ENCODE measurements at places on chromosomes 6 and 20. TPM values are rescaled to one million over a fixed set of nuclear protein-coding genes. Genes with fewer than 3 reads are reported as not detected.
A peak's percentile ranks its signal among the peaks of the same experiment; 100 is the strongest.

Gene CAP2
- 0.89 TPM for polyA plus RNA-seq

Gene CASS4
- polyA plus RNA-seq = 0.70 TPM

Gene C20orf204
- 0.91 TPM for polyA plus RNA-seq

Gene LZTS3
- 17.3 TPM for polyA plus RNA-seq

Gene TFAP2B
- polyA plus RNA-seq = not detected

Gene SYNDIG1
- 1.9 TPM for polyA plus RNA-seq

Gene EPPIN
- polyA plus RNA-seq = not detected

Gene GPX5
- not detected for polyA plus RNA-seq

- no peak for DNase-seq
- peak overlapping the region; percentile 91 for H3K27ac ChIP-seq
- H3K4me1 ChIP-seq = peaks cover 31% of the 10 kb centered on the region
- H3K4me3 ChIP-seq = peak overlapping the region; percentile 74
Measured at GRCh38 chr6:30913721-30914075, 340 bp upstream of the VARS2 start.

- no peaks in the 10 kb centered on the region for H3K36me3 ChIP-seq
- no peak for DNase-seq
- H3K27me3 ChIP-seq = no peaks in the 10 kb centered on the region
- H3K27ac ChIP-seq = no peak overlapping the region
- no peaks in the 10 kb centered on the region for H3K4me1 ChIP-seq
Measured at GRCh38 chr6:37225350-37226169, 32.0 kb upstream of the TBC1D22B start.

GRCh38 chr6:7770111-7770510, 44.2 kb downstream of the BMP6 start:
- DNase-seq = no peak
- no peak overlapping the region for H3K27ac ChIP-seq

GRCh38 chr20:8272766-8273165, 140.7 kb downstream of the PLCB1 start:
- no peak overlapping the region for H3K4me3 ChIP-seq
- H3K4me1 ChIP-seq = no peaks in the 10 kb centered on the region
- H3K27ac ChIP-seq = peak overlapping the region; percentile 37
- DNase-seq = no peak
- no peaks in the 10 kb centered on the region for H3K27me3 ChIP-seq
- no peaks in the 10 kb centered on the region for H3K36me3 ChIP-seq

DNA sequence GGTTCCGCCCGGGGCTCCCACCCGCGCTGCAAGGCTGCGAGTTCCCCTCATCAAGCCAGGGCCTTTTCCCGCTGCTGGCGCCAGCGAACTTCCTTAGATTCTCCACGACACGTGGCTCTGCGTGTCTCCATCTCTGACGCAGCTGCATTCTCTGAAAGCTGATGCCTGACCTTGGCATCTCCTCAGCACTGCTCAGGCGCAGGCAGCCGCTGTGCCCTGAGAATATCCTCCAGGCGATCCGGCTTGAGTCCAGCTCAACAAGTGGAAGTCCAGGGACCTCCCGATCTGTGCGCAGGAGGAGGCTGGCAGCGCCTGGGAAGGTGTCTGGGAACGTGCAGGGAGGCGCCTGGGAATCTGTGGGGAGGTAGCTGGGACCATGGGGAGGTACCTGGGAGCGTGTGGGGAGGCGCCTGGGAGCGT, 171.2 kb upstream of the THBS2 start:
- no peaks in the 10 kb centered on the region for H3K36me3 ChIP-seq
- H3K4me3 ChIP-seq = no peak overlapping the region
- no peaks in the 10 kb centered on the region for H3K4me1 ChIP-seq
- H3K27me3 ChIP-seq = no peaks in the 10 kb centered on the region
- DNase-seq = no peak

- H3K27me3 ChIP-seq = no peaks in the 10 kb centered on the region
- no peak for DNase-seq
- H3K4me1 ChIP-seq = peaks cover 25% of the 10 kb centered on the region
- H3K4me3 ChIP-seq = no peak overlapping the region
- no peaks in the 10 kb centered on the region for H3K36me3 ChIP-seq
Measured at GRCh38 chr6:125808060-125808459, 17.3 kb downstream of the NCOA7 start.

DNA sequence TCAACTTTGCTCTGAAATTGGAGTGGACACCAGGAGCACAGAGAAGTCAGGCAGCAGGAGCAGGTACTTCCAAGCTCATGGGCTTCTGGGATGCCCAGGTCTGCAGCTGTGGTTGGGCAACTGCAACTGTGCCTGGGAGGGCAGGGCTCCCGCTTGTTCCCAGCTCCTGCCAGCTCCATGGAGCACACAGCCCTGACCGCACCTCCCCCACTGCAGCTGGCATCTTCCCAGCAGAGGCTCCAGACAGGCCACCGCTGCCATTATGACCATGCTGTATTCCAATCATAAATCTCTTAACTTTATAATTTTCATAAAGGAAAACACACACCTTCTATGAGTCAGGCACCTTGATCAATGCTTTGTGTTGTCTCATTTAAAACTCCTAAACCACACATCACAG, 36.9 kb downstream of the STK38 start:
- H3K27ac ChIP-seq = no peak overlapping the region
- peaks cover 4% of the 10 kb centered on the region for H3K36me3 ChIP-seq
- no peak for DNase-seq
- H3K27me3 ChIP-seq = no peaks in the 10 kb centered on the region
- peaks cover 10% of the 10 kb centered on the region for H3K4me1 ChIP-seq

DNA sequence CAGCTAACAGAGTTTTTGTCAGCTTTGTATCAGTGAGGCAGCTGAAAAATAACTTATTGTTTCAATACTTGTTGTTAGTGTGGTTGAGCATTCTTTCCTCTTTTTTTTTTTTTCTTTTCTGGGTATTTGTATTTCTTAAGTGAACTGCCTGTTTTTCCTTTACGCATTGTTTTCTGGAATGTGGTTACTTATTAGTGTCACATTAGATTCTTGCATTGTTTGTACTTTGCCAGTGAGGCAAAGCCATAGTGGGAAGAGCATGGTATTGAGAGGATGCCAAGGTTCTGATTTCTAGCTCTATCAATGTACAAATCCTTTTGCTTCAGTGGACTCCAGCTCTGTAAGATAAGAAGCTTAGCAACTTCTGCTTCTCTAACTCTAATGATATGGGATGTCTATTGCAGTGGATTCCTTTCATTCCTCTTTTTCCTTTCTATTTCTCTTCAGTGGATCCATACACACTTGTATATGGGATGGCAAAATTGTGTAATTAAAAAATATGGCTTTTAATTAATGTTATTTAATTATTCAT, 3.9 kb downstream of the CDKAL1 start:
- no peak for DNase-seq
- peaks cover 2% of the 10 kb centered on the region for H3K36me3 ChIP-seq
- H3K27ac ChIP-seq = no peak overlapping the region
- no peaks in the 10 kb centered on the region for H3K27me3 ChIP-seq
- H3K4me1 ChIP-seq = no peaks in the 10 kb centered on the region
- H3K4me3 ChIP-seq = no peak overlapping the region

GRCh38 chr6:118316796-118317384, 231.2 kb upstream of the PLN start:
- H3K4me1 ChIP-seq = no peaks in the 10 kb centered on the region
- H3K27ac ChIP-seq = no peak overlapping the region

DNA sequence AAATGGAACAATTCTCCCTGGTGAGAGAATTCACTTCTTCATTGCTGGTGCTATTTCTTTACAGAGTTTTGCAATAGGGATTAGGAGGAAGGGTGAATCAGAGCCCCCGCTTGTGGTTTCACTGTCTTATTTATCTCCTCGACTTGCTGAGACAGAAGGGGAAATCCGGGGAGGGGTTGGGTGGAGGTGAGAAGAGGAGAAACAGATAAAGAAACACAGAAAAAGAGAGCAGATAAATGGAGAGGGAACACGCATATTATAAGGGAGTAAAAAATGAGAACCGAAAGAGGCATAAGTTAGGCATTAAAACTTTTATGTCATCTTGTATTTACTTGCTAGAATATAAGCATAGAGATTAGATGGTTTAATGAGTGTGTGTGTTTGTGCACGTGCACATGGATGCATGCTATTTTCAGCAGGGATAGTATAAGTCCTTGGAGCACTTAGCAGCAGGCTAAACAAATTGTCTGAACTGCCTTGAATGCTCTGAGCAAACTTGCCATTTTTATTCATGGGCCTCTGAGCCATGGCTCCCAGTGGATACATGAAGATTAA, 105.0 kb downstream of the OLIG3 start:
- no peak overlapping the region for H3K27ac ChIP-seq
- H3K36me3 ChIP-seq = no peaks in the 10 kb centered on the region
- peak; percentile 31 for DNase-seq
- H3K4me1 ChIP-seq = peaks cover 3% of the 10 kb centered on the region

DNA sequence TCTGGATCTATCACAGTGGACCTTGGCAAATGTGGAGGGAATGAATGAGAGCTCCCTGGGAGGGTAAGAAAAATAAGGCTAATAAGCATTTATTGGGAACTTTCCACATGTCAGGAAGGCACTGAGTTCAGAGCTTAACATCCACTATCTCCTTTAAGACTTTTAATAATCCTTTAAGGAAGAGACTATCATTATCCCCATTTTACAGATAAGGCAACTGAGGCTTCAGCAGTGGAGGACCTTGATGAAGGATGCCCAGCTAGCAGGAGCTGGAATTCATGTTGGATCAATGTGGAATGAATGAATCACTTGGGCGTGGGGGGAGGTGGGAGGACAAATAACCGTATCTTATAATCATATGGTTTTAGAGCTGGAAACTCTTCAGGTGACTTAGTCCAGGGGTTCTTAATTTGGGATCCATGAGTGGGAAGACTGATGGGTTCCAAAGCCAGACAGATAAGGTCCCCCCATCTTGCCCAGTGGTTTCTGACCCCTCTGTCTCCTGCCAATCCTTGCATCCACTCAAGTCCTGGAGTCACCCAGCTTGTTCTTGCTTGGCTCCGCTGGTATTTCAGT, 54.9 kb downstream of the CD40 start:
- H3K4me1 ChIP-seq = no peaks in the 10 kb centered on the region
- H3K27me3 ChIP-seq = peaks cover 27% of the 10 kb centered on the region
- no peaks in the 10 kb centered on the region for H3K36me3 ChIP-seq
- H3K4me3 ChIP-seq = no peak overlapping the region

DNA sequence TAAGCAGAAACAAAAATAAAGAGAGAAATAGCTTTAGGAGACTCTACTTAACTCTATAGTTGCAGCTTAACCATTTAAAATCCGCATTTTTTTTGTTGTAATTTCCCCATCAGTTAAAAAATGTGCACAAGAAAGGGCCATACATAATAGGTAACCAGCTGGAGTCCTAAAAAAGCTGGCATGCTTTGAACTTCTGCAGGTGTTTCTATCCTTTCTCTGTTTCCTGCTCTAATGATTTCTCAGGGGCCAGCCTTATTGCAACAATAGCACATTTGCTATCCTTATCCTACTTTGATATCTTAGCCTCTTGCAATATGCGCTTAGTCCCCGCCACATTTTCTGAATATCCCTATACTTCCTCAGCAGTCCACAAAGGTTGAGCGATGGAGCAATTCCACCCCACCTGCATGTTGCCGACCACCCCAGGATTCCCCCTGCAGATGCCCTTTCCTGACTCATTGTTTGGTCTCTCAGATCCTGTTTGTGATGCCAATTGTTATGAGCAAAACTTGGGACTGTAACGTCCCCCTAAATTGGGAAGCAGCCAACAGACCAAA, 48.5 kb downstream of the TRIM27 start:
- no peak for DNase-seq
- no peak overlapping the region for H3K27ac ChIP-seq
- H3K36me3 ChIP-seq = no peaks in the 10 kb centered on the region

DNA sequence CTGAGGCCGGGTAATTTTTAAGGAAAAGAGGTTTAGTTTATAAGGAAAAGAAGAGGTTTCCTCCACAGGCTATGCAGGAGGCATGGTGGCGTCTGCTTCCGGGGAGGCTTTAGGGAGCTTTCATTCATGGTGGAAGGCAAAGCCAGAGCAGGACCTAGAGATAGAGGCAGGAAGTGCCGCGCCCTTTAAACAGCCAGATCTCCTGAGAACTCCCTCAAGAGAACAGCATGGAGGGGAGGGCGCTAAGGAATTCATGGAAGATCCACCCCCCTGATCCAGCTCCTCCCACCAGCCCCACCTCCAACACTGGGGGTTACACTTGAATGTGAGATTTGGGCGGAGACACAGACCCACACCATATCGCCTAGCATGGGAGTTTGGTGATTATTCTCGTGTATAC, 13.9 kb upstream of the DACT2 start:
- H3K4me3 ChIP-seq = no peak overlapping the region
- H3K27me3 ChIP-seq = no peaks in the 10 kb centered on the region
- peak; percentile 66 for DNase-seq

DNA sequence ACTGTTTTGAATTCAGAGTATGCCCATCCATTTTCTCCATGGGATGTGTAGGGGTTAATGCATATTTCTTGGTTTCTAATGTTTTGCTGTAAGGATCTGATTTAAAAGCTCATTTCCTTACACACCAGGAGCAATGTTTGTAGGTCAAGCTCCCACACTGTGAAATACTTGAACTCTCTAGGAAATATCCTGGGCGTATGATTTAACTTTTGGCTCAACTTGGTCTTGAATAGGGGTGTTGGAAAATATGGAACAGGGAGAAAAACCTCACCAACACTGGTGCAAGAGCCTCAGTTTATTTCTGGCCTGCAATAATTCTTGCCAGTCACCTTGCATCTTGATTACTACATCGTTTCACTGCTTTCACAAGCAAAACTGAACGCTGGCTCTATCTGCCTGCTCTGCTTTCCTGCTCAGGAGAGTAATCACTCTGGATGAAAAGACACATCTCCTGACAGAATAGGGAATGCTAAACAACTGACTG, 25.1 kb upstream of the RFPL4B start:
- H3K27ac ChIP-seq = no peak overlapping the region
- DNase-seq = no peak
- no peaks in the 10 kb centered on the region for H3K4me1 ChIP-seq
- H3K36me3 ChIP-seq = no peaks in the 10 kb centered on the region

DNA sequence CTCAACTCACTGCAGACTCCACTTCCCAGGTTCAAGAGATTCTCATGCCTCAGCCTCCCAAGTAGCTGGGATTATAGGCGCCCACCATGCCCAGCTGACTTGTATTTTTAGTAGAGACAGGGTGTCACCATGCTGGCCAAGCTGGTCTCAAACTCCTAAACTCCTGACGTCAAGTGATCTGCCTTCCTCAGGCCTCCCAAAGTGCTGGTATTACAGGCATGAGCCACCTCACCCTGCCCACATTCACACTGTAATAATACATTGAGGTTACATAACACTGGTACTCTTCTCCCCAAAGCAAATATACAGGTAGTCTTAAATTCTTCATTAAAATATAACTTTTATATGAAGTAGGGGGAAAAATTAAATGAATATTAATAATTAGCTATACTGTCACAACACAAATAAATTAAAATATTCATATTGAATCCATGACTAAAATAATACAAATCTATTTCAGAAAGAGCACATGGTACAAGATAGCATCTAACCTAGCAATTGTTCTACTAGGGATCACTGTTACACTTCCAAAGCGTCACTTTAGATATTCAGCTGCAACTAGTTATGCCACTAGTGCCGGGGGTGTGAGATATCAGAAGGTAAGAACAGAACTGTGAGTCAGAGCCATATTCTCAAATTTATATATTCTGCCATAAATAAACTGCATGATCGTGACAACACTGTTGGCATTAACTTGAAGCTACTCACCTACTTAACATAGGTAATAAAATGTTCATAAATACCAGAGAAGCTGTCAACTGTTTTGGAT, 169.1 kb upstream of the SHLD1 start:
- H3K4me3 ChIP-seq = no peak overlapping the region
- no peak overlapping the region for H3K27ac ChIP-seq
- H3K4me1 ChIP-seq = no peaks in the 10 kb centered on the region

GRCh38 chr6:19841181-19841580, 4.0 kb downstream of the ID4 start:
- no peaks in the 10 kb centered on the region for H3K4me1 ChIP-seq
- DNase-seq = no peak
- H3K4me3 ChIP-seq = no peak overlapping the region
- H3K27me3 ChIP-seq = peaks cover 8% of the 10 kb centered on the region
- H3K36me3 ChIP-seq = no peaks in the 10 kb centered on the region

Data from small intestine (tissue), 16 donors.